Stimulated activated naive CD4-positive, alpha-beta T cell treated with Interleukin-2 at 50 U/mL for 16 hours (primary cell): ENCODE measurements at places on chromosomes 7 and 10.

DNA sequence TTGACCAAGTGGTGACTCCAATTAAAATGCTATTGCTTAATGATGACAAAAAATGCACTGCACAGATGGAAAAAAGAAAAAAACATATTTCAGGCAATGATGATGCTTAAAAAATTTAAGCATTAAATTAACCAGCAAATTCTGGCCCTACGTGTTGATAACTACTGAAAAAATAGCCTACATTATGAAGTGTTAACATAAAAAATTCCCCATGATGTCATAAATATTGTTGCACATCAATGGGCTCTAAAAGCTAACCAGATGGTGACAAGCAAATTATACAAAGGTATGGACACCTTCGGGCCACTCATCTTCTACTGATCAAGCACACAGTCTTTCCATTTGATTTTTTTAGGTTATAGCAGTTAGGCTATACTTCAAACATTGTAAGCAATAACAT is 267.4 kb downstream of the PARD3 start:
- DNase-seq, result no peak

DNA sequence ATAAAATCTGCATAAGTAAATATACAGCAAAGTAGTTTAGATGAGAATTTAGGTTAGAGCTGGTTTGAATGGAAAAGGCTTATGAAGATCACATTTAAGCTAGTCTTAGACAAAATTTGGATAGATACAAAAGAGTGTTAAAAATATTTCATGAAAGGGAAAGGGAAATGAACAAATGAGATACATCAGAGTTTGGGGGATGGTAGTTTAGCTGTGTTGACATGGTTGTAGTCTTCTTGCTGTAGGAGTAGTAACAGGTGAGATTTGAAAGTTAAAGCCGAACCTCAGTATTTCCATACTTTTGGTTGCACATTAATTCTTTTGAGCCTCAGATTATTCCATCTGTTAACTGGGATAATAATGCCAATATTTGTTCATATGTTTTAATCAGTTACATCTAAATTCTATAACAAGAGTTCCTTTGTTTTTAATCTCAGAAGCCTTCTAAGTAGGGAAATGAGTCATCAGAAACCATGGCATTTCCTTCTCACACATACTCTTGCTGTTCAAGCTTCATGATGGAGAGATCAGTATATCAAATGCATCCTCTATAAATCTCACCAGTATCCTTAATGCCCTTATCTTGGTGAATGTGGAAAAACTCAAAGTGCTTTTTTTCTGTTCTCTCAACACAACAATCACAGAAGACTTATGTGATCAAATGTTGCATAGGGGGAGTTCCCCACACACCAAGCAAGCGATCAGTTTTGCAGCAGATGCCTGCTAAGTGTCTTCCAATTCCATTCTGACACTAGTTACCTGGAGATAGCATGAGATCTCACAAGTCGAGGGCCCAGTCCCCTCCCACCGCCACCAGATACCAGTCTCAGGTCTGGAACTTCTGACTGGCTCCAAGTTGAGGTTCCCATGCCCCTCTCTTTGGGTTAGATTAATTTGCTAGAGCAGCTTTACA is 84.7 kb downstream of the MAPK8 start:
- no peak for DNase-seq

GRCh38 chr7:101363734-101364374 is 1.2 kb downstream of the COL26A1 start:
- DNase-seq, result peak; percentile 49

DNA sequence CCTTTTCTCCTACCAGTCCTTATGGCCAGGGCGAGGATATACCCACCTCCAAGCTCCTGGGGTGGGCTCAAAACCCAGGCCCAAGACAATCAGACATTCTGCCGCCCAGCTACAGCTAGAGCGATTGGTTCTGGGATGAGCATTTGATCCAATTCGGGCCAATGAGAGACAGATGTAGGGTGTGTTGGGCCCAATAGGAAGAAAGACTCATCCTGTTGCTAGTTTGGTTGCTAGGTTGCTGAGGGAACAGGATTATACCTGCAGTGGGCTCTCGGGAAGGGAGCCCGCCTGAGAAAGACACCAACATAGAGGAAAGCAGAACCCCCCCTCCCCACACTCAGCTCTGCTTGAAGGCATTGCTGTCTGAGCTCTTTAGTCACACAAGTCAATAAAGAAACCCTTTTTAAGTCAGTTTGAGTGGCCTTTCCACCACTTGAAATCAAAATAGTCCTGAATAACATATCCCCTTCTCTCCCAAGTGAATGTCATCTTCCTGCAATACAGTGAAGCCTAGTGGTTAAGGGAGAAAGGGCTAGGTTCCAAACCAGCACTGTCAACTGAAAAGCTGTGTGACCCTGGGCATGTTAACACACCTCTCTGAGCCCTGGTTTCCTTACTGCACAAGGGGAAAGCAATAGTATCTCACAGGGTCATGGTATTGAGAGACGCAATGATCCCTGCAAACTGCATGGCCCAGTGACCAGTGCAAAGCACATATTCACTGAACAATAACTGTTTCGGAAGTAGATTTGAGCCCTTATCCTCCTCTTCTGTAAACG is 21.8 kb downstream of the ITPRIP start:
- DNase-seq, result no peak

DNA sequence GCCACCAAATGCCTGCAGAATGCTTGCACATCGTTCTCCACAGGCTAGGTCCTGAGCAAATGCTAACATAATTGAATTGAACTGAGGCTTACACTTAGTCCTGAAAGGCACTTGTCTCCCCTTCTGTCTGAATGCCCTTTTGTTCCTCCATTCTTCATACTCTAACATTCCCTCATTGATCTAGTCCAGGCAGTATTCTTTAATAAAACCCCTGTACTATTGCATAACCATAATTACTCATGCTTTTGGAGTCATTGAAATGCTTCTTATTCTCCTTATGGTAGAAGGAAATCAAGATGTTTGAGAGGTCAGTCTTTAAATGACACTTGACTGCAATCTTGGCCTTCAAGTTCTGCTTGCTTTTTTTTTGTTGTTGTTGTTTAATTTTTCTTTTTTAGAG is 7.1 kb downstream of the PI4K2A start:
- no peak for DNase-seq

DNA sequence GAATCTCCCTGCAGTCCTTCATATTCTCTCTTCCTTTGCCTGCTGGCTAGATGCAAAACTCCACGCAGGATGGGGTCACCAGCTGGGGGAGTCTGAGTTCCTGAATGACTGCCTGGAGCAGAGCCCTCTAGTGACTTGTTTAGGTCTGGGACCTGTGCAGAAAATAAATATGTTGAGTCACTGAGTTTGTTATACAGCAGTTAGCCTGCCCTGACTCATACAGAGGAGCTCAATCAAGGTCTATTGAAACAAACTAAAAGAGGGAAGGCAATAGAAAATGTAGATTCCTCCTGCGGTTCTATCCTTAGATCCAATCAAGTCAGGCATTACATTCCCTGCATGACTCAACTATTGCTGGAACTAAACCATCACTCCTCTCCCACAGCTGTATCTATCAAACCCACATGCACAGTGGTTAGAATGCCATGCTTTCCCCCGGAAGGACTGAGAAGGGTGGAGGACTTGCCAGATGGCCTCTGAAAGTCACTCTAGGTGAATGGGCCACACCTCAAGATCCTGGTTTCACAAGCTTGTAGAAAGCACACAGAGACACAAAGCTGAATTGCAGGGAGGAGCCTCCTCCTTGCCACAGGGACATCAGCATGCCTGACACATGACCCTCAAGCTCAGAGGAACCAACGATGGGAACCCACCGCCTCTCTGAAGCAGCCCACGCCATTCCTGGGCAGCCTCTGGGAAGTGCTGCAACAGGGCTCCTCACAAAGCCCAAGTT is 73.9 kb downstream of the SH3PXD2A start:
- no peak for DNase-seq

DNA sequence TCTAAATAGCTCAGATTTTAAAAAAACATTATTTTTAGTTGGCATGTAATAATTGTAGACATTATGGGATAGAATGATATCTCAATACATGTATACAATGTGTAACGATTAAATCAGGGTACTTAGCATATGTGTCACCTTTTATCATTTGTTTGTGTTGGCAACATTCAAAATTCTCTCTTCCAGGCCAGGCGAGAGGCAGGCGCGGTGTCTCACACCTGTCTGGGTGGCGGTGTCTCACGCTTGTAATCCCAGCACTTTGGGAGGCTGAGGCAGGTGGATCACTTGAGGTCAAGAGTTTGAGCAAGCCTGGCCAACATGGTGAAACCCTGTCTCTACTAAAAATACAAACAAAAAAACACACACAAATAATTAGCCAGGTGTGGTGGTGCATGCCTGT is 151.7 kb downstream of the RTKN2 start:
- DNase-seq, result no peak

- DNase-seq, result no peak
Measured at GRCh38 chr7:11474902-11475585, 357.0 kb downstream of the THSD7A start.

GRCh38 chr10:116024271-116024878 is 248.6 kb downstream of the GFRA1 start:
- no peak for DNase-seq

- DNase-seq, result no peak
Measured at GRCh38 chr7:117951691-117952280, 78.5 kb upstream of the CTTNBP2 start.

GRCh38 chr7:100829150-100829716 is 1.9 kb upstream of the EPHB4 start:
- no peak for DNase-seq

DNA sequence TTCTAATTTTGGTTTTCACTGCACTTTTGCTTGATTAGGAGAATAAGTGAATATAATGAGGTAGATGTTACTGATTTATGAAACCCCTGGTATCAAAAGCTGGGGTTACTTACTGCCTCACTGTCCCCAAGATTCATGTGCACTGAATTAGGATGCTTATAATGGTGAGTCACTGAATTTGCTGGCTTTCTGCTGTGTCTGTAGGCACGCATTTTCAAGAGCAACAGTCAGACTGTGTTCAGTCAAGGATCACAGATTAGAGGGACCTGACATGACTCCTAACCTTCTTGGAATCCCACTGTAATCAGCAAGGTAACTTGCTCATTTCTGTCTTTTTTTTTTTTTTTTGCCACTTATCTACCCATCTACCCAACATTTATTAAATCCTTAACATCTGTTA is 59.7 kb downstream of the GPR85 start:
- no peak for DNase-seq

GRCh38 chr7:150620617-150621371 is 11.4 kb downstream of the GIMAP6 start:
- no peak for DNase-seq

DNA sequence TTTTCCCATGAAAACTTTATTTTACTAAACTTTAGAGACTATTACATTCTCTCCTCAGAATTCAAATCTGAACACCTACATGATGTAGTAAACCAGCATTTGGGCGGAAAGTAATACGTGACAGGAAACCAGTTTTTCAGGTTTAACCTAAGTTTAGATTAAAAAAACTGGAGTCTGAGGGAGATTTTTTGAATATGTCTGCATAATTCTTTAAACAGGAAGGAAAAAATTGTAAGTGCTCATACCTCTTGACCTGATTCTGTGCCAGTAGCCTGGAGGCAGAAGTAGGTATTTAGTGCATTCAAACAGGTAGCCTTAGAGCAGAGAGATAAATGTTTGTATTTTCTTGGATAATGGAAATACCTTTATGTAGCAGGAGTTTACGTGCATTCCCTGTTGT is 224.3 kb downstream of the MDFIC start:
- no peak for DNase-seq

- no peak for DNase-seq
Measured at GRCh38 chr7:70318511-70318910, 720.2 kb downstream of the AUTS2 start.

DNA sequence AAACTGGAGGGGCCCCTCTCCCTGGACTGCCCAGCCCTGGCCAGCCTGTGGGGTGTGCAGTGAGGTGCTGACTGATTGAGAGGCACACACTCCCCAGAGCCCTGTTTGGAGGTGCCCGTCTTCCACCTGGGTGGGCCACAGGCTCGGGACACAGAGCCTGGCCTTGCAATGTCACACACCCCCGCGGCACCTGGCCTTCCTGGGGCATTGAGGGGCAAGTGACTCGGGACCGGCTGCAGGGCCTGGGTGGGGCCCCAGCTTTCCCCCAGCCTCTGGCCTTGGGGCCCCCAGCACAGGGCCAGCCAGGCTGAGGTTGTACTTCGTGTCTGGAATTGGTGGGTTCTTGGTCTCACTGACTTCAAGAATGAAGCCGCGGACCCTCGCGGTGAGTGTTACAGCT is 13.9 kb upstream of the NKX6-2 start:
- no peak for DNase-seq

GRCh38 chr10:97736403-97736901 is 476 bp upstream of the ZFYVE27 start:
- DNase-seq, result no peak

- no peak for DNase-seq
Measured at GRCh38 chr7:98653601-98654310, 36.7 kb downstream of the NPTX2 start.
